ENCODE measurements at places on chromosomes 7 and 10.
A peak's percentile ranks its signal among the peaks of the same experiment; 100 is the strongest.

DNA sequence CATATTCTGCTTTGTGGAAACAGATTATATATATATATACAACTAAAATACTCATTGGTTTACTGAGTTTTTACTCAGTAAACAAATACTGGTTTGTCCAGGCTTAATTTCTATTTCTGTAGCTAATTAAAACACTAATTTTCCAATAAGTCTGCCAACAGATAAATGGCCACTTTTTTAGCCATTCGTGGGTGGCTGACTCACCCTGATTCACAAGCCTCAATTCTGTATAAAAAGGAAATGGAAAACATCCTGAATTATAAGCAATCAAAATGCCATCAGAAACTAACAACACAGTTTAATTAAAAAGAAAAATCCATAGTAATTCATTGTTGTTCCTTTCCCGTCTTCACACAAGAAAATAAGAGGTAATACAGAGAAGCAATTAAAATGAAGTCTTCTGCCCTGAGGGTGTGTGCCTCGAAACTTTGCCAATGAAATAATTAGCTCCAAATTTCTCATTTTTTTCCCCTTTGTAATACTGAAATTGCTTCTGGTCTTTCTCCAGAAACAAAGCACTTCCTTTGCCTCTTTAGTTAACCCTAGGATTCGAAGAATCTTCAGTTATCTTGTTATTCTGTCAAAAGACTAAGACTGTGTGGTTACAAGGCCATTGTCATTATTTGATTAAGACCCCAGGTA is 118.7 kb upstream of the PTN start:
- no peak overlapping the region for H3K4me3 ChIP-seq
- H3K27ac ChIP-seq, result no peak overlapping the region
- H3K4me1 ChIP-seq, result no peaks in the 10 kb centered on the region
- H3K36me3 ChIP-seq, result no peaks in the 10 kb centered on the region
- no peak for DNase-seq

GRCh38 chr10:96906864-96907263 is 74.8 kb downstream of the LCOR start:
- no peaks in the 10 kb centered on the region for H3K27me3 ChIP-seq
- no peaks in the 10 kb centered on the region for H3K4me1 ChIP-seq
- no peak overlapping the region for H3K27ac ChIP-seq
- peaks cover 4% of the 10 kb centered on the region for H3K36me3 ChIP-seq
- DNase-seq, result no peak

GRCh38 chr10:120963594-120964220 is 112.5 kb downstream of the WDR11 start:
- no peak overlapping the region for H3K27ac ChIP-seq
- no peaks in the 10 kb centered on the region for H3K36me3 ChIP-seq
- no peak overlapping the region for H3K4me3 ChIP-seq
- H3K27me3 ChIP-seq, result peaks cover 15% of the 10 kb centered on the region

GRCh38 chr7:95095966-95096540 is 188.7 kb downstream of the PPP1R9A start:
- no peaks in the 10 kb centered on the region for H3K36me3 ChIP-seq
- H3K27me3 ChIP-seq, result no peaks in the 10 kb centered on the region
- H3K27ac ChIP-seq, result no peak overlapping the region
- no peaks in the 10 kb centered on the region for H3K4me1 ChIP-seq
- DNase-seq, result no peak

- peak overlapping the region; percentile 83 for H3K4me3 ChIP-seq
- no peak overlapping the region for H3K27ac ChIP-seq
- peaks cover 3% of the 10 kb centered on the region for H3K4me1 ChIP-seq
- peaks cover 2% of the 10 kb centered on the region for H3K27me3 ChIP-seq
- DNase-seq, result no peak
- no peaks in the 10 kb centered on the region for H3K36me3 ChIP-seq
These were observed 918 bp downstream of the NET1 start for GRCh38 chr10:5413012-5413938.

- no peak overlapping the region for H3K27ac ChIP-seq
- peaks cover 26% of the 10 kb centered on the region for H3K27me3 ChIP-seq
- H3K4me3 ChIP-seq, result peak overlapping the region; percentile 70
- no peaks in the 10 kb centered on the region for H3K36me3 ChIP-seq
- peaks cover 40% of the 10 kb centered on the region for H3K4me1 ChIP-seq
These were observed 10.0 kb upstream of the TLX1 start for GRCh38 chr10:101120884-101121653.

GRCh38 chr10:33037726-33038125 is 79.7 kb upstream of the ITGB1 start:
- DNase-seq, result no peak
- H3K27ac ChIP-seq, result no peak overlapping the region
- H3K27me3 ChIP-seq, result peaks cover 9% of the 10 kb centered on the region
- no peaks in the 10 kb centered on the region for H3K4me1 ChIP-seq
- no peaks in the 10 kb centered on the region for H3K36me3 ChIP-seq
- H3K4me3 ChIP-seq, result no peak overlapping the region

- peaks cover 8% of the 10 kb centered on the region for H3K27me3 ChIP-seq
- no peaks in the 10 kb centered on the region for H3K36me3 ChIP-seq
- H3K27ac ChIP-seq, result no peak overlapping the region
- DNase-seq, result no peak
- H3K4me3 ChIP-seq, result no peak overlapping the region
- no peaks in the 10 kb centered on the region for H3K4me1 ChIP-seq
These were observed 241.4 kb downstream of the TNS3 start for GRCh38 chr7:47340517-47340916.

DNA sequence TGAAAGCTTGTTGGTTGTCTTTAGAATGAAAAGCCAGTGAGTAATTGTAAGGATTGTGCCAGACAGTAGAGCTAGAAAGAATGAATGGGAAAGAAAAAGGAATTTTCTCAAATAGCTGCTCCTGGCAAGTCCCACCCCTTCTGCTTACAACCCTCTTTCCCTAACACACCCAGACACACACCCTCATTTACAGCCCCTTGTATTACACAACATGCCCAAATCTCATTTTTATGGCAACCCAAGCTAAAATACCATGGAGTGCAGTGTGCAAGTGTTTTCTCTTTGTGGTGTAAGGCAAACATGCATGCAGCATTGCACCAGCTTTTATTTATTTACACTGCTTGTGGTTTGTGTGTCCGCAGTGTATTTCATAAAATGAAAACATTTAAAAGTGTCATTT is 1.5 kb downstream of the PRKAR2B start:
- no peak overlapping the region for H3K27ac ChIP-seq
- peaks cover 8% of the 10 kb centered on the region for H3K27me3 ChIP-seq
- no peaks in the 10 kb centered on the region for H3K36me3 ChIP-seq

DNA sequence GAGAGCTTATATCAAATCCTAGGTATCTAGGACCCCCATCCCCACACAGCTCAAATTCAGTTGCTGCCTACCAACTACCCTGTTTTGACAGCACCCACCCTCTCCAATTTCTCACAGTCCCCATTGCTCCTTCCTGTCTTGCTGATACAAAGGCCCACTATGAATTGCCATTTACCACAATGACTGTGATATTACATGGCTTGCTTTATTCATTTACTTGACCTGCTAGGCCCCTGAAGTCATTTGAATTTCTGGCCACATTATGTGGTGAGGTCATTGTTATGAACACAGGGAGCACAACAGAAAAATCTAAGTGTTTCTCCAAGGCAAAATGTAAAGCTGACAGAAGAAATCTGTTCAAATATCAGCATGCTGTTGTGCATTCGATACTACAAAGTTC is 101.4 kb downstream of the PPP1R17 start:
- no peaks in the 10 kb centered on the region for H3K36me3 ChIP-seq
- H3K4me3 ChIP-seq, result no peak overlapping the region
- no peak overlapping the region for H3K27ac ChIP-seq
- H3K27me3 ChIP-seq, result no peaks in the 10 kb centered on the region
- no peaks in the 10 kb centered on the region for H3K4me1 ChIP-seq

- no peak overlapping the region for H3K27ac ChIP-seq
- peaks cover 21% of the 10 kb centered on the region for H3K27me3 ChIP-seq
- H3K4me3 ChIP-seq, result no peak overlapping the region
- H3K36me3 ChIP-seq, result no peaks in the 10 kb centered on the region
- no peaks in the 10 kb centered on the region for H3K4me1 ChIP-seq
- no peak for DNase-seq
These were observed 8.6 kb downstream of the BTBD16 start for GRCh38 chr10:122279725-122280141.

- H3K4me1 ChIP-seq, result no peaks in the 10 kb centered on the region
- no peak for DNase-seq
- no peaks in the 10 kb centered on the region for H3K27me3 ChIP-seq
- no peak overlapping the region for H3K4me3 ChIP-seq
These were observed 100.2 kb downstream of the ACTR3B start for GRCh38 chr7:152859781-152860191.

DNA sequence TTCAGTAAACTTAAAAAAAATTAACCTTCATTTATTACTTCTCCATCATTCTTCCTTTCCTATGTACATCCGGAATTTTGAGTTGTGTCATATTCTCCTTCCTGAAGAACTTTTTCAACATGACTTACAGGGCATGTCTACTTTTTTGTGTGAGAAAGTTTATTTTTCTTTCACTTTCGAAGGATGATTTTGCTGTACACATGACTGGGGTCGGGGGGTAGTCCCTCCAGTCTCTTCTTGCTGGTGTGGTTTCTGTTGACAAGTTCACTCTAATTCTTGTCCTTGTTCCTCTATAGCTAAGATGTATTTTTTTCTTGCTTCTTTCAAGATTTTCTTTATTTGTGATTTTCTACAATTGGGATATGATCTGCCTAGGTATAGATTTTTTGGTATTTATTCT is 55.8 kb downstream of the INPP5A start:
- H3K4me1 ChIP-seq, result peaks cover 6% of the 10 kb centered on the region
- DNase-seq, result no peak
- no peaks in the 10 kb centered on the region for H3K27me3 ChIP-seq
- H3K4me3 ChIP-seq, result no peak overlapping the region

- H3K27ac ChIP-seq, result no peak overlapping the region
- H3K27me3 ChIP-seq, result peaks cover 8% of the 10 kb centered on the region
- no peaks in the 10 kb centered on the region for H3K36me3 ChIP-seq
- H3K4me1 ChIP-seq, result no peaks in the 10 kb centered on the region
- no peak overlapping the region for H3K4me3 ChIP-seq
These were observed 208.7 kb upstream of the PHYHIPL start for GRCh38 chr10:58967551-58968388.

GRCh38 chr10:36647540-36647939 is 477.9 kb upstream of the ANKRD30A start:
- no peaks in the 10 kb centered on the region for H3K27me3 ChIP-seq
- no peaks in the 10 kb centered on the region for H3K4me1 ChIP-seq
- H3K4me3 ChIP-seq, result no peak overlapping the region
- H3K27ac ChIP-seq, result no peak overlapping the region

- no peaks in the 10 kb centered on the region for H3K4me1 ChIP-seq
- DNase-seq, result no peak
- no peaks in the 10 kb centered on the region for H3K36me3 ChIP-seq
These were observed 61.6 kb upstream of the TBX20 start for GRCh38 chr7:35315517-35315916.

GRCh38 chr7:70153933-70154332 is 555.7 kb downstream of the AUTS2 start:
- H3K27ac ChIP-seq, result no peak overlapping the region
- no peaks in the 10 kb centered on the region for H3K36me3 ChIP-seq
- H3K4me1 ChIP-seq, result no peaks in the 10 kb centered on the region
- no peak overlapping the region for H3K4me3 ChIP-seq

DNA sequence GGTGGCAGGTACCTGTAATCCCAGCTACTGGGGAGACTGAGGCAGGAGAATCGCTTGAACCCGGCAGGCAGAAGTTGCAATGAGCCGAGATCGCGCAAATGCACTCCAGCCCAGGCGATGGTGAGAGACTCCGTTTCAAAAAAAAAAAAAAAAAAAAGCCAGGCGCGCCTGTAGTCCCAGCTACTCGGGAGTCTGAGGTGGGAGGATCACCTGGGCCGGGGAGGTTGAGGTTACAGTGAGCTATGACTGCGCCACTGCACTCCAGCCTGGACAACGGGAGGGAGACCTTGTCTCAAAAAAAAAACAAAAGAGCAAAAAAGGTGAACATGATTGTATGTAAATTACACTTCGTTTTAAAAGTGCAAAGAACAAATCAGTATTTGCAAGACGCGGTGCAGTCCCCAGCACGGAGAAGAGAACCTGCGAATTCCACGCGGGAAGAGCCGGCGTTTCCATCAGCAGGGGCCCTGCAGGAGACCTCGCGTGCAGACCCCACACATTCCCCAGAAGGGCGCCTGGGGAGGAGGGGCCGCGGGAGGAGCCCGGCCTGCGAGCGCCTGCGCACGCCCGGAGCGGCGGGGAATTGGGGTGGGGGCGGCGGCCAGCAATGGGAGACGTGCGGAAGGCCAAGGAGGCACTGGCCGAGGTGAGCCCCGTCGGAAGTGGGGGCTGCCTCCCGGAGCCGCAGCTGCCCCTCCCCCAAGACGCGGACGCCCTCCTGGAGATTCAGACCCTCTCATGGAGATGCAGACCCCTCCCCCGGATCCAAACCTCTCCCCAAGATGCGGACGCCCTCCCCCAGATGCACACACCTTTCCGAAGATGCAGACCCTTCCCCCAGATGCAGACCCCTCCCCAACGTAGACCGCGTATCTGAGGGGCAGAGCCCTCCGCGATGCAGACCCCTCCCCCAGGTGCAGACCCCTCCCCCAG is 16.7 kb upstream of the SUN1 start:
- no peaks in the 10 kb centered on the region for H3K36me3 ChIP-seq
- no peak overlapping the region for H3K27ac ChIP-seq
- peaks cover 26% of the 10 kb centered on the region for H3K4me1 ChIP-seq
- peak overlapping the region; percentile 57 for H3K4me3 ChIP-seq

DNA sequence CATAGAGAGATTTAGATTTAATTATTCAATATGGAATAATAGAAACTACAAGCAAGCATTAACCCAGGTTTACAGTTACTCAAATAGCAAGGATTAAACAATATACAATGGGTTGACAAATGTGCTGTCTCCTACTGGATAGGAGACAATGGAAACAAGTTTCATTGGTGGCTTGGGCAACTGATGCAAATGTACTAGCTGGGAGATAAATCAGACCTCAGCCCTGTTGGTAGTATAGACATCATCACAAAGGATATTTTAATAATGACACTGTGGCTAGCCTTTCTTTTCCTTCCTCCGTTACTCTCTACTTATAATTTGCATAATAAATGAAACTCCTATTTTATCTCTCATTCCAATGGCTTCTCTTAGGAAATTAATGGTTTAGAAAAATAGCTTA is 96.5 kb upstream of the DKK1 start:
- no peak overlapping the region for H3K27ac ChIP-seq
- no peaks in the 10 kb centered on the region for H3K27me3 ChIP-seq
- no peak overlapping the region for H3K4me3 ChIP-seq
- H3K4me1 ChIP-seq, result peaks cover 3% of the 10 kb centered on the region
- H3K36me3 ChIP-seq, result no peaks in the 10 kb centered on the region
- no peak for DNase-seq
